A549 (cell line): ENCODE measurements at places on chromosomes 13 and 19.
A peak's percentile ranks its signal among the peaks of the same experiment; 100 is the strongest.

- no peak for DNase-seq
Measured at GRCh38 chr13:31195616-31196015, 4.2 kb upstream of the B3GLCT start.

DNA sequence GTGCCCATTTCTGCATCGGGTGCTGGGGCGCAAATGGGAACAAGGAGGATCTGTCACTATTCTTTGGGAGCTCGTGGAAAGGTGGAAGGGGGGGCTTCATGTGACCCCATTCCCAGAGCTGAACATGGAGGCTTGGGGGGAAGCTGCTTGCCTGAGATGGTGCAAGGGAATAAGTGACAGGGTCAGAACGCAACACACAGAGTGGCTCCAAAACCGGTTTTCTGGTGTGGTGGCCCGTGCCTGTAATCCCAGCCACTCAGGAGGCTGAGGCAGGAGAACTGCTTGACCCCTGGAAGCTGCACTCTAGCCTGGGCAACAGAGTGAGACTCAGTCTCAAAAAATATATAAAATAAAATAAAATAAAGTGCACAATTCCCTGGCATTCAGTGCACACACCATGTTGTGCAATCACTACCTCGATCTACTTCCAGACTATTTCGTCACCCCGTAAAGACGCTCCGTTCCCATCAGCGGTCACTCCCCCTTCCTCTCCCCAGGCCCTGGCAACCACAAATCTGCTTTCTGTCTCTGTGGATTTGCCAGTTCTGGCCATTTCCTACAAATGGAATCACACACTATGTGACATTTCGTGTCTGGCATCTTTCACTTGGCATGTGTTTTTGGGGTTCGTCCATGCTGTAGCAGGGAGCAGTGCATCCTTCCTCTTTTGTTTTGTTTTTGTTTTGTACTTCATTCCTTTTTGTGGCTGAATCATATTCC lies 18.2 kb upstream of the COMP start:
- DNase-seq: no peak

GRCh38 chr19:33287927-33288326 lies 14.4 kb downstream of the CEBPA start:
- DNase-seq: no peak

DNA sequence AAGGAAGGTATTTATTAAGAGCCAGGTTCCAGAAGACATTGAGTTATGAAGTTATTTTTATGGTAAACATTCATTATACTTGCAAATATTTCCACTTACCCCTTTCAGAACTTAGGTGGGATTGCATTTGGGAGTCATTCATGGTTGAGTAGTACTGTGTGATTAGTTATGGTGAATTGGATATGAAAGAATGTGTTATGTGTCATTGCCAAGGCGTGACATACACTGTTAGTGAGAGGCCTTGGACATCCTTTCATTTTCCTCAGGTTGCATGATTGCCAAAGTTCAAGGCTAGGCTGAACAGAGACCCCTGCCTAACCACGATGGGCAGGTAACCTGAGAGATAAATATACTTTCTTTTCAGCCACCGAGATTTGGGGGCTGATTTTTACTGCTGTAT lies 40.9 kb upstream of the MYO16 start:
- no peak for DNase-seq

- no peak for DNase-seq
Measured at GRCh38 chr13:23570099-23570920, at the start of gene TNFRSF19. TSS of gene TNFRSF19 (plus strand) at chr13:23570412. CDS start at chr13:23590184, 19,772 bp downstream.

DNA sequence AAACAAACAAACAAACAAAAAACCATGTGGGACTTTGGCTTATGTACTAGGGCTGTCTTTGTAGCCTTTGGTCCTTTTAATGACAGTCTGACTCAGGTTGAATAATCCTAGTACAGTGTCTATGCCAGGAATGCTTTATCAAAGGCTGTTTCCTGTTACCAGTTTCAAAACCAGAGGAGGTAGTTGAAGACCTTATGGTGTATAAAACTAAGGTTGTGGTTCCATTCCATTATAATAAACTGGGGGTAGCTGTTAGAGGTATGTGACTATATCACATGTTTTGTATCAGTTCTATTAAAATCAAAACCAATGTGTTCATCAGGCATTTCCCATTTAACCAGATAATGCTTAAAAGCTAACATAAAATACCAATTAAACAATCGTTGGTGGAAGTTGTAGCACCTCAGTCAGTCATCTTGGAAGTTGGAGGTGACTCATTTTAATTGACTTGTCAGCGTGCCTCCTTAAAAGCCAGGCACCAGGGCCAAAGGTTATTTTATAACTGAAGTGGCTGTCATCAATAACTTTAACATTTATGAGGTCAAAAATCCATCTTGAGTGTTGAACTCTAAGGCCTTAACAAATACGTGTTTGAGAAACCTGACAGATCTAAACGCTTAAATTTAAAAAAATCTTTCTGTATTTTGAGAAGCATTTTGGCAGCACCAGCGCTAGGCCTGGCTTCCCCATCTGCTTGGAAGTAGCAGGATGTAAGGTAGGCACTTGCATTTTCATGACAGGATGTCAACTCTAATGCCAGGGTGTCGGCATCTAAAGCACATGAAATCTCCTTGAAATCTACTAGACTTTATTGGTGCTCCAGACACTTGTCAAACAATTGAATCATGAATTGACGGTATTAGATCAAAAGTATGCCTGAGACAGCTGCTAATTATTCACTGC lies 162.5 kb downstream of the LMO7 start:
- no peak for DNase-seq

- no peak for DNase-seq
Measured at GRCh38 chr13:56718791-56719190, 421.9 kb upstream of the PRR20A start.

DNA sequence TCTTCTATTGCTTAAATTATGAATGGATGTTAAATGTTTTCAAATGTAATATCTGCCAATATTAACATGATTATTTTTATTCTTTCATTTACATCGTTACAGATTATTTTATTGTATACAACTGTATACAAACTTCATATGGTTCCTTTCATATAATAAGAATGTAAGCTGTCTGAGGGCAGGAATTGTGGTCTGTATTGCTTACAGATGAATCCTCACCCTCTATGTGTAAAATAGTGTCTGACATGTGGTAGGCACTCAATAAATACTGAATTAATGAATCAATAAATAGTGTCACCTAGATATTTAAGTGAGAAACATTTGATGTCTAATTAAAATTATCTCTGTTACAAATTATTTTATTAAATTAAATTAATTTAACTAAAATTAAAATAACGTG lies 7.8 kb downstream of the FPR3 start:
- DNase-seq: no peak

DNA sequence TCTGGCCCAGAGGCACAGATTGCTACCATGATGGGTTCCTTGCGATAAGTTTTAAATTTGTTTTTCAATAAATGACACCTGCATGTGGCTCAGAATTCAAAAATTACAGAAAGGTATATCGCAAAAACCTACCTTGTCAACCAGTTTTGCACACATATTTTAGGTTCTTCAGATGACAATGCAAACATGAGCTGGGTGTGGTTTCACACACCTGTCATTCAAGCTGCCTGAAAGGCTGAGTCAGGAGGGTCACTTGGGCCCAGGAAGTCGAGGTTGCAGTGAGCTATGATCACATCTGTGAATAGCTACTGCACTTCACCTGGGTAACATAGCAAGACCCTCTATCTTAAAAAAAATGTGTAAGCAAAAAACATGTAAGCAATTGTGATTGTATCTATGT lies 56.1 kb downstream of the DNM2 start:
- no peak for DNase-seq

- DNase-seq: peak; percentile 97
Measured at GRCh38 chr19:40464059-40465024, 1.2 kb downstream of the BLVRB start.

DNA sequence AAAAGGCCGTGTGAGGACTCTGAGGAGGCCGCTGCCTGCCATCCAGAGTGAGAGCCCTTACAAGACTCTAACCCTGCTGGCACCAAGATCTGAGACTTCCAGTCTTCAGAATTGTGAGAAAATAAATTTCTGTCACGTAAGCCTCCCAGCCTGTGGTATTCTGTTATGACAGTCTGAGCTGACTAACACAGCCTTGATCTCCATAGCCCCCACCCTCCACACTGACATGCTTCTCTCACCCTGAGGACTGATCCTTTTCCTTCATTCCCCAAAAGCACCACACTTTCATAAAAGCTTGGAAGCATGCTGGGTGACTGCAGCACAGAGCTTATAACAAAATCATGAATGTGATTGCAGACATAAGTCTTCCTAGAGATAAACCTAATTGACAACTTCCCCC lies 1059.8 kb downstream of the UQCRFS1 start:
- DNase-seq: no peak

DNA sequence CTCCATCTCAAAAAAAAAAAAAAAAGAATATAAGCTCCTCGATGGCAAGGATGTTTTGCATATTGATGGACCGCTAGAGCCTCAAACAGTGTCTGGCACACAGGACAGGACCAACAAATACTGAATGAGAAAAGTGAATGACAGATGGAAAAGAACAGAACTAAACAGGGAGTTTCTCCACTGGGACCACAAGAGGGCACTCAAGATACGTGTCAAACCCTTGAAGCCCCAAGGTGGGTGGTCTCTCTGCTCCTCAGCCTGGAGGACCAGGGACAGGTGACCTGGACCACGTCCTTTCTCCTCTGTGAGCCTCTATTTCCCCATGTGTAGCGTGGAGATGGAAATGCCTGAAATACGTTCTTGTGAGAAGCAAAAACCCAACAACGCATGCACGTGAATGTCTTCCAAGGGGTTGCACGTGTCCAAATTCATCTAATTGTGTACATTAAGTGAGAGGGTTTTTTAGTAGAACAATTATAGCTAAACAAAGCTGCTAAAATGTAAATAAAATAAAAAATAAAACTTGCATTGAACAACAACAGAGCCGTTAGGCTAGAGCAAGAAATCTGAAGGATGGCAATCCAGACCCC lies 5.7 kb upstream of the CDC42EP5 start:
- DNase-seq: no peak

- DNase-seq: peak; percentile 98
Measured at GRCh38 chr19:35869327-35870123, 1.2 kb downstream of the APLP1 start.

GRCh38 chr13:113669755-113670341 lies 2.8 kb downstream of the GRK1 start:
- DNase-seq: no peak

- no peak for DNase-seq
Measured at GRCh38 chr19:35299523-35300338, 7.8 kb downstream of the MAG start.

GRCh38 chr13:90622541-90622940 lies 724.9 kb upstream of the MIR17HG start:
- no peak for DNase-seq

GRCh38 chr13:101949681-101950080 lies 452.2 kb downstream of the FGF14 start:
- no peak for DNase-seq

DNA sequence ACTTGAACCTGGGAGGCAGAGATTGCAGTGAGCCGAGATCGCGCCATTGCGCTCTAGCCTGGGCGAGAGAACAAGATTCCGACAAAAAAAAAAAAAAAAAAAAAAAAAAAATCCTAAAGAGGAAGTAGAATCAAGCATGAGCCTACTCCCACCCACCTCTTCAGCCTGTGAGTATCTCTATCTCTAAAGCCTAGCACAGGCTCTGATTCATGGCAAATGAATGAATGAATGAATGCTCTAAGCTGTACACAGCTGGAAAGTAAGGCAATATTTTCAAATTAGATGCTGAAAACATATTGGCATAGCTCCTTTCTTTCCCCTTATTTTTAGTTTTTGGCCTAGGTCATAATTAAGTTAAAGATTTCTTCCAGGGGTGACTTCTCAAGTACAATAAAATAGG lies 35.7 kb upstream of the FAM216B start:
- DNase-seq: no peak

DNA sequence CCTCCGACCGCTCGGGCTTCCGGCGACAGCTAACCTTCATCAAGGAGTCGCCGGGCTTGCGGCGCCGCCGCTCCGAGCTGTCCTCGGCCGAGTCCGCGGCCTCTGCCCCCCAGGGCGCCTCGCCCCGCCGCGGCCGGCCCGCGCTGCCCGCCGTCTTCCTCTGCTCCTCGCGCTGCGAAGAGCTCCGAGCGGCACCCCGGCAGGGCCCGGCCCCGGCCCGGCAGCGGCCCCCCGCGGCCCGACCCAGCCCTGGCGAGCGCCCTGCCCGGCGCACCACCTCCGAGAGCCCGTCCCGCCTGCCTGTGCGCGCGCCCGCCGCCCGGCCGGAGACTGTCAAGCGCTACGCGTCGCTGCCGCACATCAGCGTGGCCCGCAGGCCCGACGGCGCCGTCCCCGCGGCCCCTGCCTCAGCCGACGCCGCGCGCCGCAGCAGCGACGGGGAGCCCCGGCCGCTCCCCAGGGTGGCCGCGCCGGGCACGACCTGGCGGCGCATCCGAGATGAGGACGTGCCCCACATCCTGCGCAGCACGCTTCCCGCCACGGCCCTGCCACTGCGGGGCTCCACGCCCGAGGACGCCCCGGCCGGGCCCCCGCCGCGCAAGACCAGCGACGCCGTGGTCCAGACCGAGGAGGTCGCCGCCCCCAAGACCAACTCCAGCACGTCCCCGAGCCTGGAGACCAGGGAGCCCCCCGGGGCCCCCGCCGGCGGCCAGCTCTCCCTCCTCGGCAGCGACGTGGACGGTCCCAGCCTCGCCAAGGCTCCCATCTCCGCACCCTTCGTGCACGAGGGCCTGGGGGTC lies 9.6 kb downstream of the C19orf25 start:
- DNase-seq: no peak

GRCh38 chr19:16814526-16815100 lies 14.6 kb upstream of the SIN3B start:
- DNase-seq: no peak

GRCh38 chr13:24627090-24627714 lies 53.0 kb upstream of the ATP12A start:
- peak; percentile 10 for DNase-seq

- no peak for DNase-seq
Measured at GRCh38 chr13:51926528-51926885, 64.7 kb downstream of the CCDC70 start.

DNA sequence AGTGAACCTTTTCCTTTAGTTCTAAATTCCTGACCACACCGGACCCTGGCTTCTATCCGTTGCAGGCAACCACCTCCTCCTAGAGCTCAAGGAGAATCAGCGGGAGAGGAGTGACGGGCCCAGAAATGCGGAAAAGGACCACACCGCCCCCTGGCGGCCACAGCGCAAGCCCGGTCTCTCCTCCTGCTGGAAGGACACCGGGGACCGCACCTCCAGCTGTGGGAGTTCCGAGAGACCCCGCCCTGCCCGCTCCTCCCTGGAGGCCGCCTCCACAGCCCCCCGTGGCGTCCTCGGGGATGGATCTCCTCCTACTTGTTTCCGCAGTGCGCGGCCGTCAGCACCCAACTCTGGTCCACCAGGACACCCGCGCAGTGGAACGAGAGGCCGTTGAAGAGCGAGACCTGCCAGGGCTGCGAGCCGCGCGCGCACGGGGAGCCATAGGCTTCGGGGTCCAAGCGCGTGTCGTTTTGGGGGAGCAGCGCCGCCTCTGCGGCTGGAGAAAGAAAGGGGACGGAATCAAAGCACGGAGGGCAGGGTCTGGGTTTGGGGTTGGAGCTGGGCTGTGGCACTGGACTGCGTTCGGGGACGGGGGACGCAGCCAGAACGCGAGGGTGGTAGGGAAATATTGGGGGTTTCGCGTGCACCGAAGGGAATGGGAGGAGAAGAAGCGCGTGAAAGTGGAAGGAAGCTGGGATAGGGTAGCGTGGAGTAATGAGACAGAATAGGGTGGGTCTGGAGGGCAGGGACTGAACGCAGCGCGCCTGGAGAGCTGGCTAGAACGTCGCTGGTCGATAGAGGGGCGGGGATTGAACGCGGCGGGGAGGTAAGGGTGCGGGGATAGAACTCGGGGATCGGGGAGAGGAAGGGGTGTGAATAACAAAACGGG lies 2.5 kb downstream of the KLK10 start:
- peak; percentile 98 for DNase-seq

GRCh38 chr19:57934820-57935665 lies at the start of gene ZNF418:
TSS of gene ZNF418 (minus strand) at chr19:57935402. CDS start at chr19:57933822, 1,580 bp downstream.
- DNase-seq: peak; percentile 19
